ENCODE measurements at places on chromosomes 3 and 15.

DNA sequence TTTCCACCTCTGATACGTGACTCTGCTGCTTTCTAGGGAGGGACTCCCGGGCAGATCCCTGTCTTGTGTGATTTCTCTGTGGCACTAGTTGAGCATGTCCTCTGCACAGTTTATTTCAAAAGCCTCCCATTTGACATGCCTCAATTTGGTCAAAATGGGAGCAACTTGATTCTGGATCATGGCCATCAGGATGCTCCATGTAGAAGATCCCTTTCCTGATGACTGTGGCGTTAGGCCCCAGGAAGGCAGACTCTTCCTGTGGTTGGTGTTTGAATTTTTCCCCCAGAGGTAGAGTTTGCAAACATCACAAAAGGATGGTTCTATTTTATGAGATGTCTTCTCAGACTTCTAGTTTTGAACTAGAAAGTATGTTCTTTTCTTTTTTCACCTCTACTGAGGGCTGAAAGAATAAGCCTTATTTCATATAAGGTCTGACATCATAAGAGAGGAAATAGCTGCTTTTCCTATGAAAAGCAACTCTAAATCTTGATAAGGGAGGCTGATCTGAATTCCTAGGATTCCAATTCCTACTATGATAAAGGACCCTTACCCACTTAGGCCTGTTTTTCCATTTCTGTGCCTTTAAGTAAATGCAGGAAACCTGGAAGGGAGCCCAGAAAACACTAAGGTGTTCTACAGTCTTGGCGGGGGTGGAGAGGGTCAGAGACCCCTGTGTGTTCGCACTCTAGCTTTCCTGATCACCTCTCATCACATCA is 243.8 kb upstream of the CHRM5 start:
- DNase-seq: no peak

- DNase-seq: no peak
Measured at GRCh38 chr15:38411902-38412301, 42.0 kb upstream of the FAM98B start.

- no peak for DNase-seq
Measured at GRCh38 chr15:33693166-33693800, 275.0 kb upstream of the CHRM5 start.

GRCh38 chr3:186162221-186162620 is 53.3 kb upstream of the ETV5 start:
- no peak for DNase-seq

- no peak for DNase-seq
Measured at GRCh38 chr3:190575437-190576185, 61.7 kb downstream of the IL1RAP start.

- no peak for DNase-seq
Measured at GRCh38 chr3:173891272-173892100, 493.9 kb downstream of the NLGN1 start.

DNA sequence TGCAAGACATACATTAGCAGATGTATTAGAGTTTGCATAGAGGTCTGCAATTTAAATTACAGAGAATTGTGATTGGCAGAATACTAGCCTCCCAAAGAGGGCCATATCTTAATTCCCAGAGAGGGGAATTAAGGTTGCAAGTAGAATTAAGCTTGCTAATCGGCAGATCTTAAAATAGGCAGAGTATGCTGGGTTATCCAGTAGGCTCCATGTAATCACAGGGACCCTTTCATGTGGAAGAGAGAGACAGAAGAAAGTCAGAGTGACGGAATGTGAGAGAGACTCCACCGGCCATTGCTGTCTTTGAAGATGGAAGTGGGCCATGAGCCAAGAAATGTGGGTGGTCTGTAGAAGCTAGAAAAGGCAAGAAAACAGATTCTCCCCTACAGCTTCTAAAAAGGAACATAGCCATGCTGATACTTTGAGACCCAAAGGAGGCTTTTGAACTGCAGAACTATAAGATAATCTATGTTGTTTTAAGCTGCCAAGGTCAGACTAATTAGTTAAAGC is 38.8 kb downstream of the IMPG2 start:
- DNase-seq: no peak

DNA sequence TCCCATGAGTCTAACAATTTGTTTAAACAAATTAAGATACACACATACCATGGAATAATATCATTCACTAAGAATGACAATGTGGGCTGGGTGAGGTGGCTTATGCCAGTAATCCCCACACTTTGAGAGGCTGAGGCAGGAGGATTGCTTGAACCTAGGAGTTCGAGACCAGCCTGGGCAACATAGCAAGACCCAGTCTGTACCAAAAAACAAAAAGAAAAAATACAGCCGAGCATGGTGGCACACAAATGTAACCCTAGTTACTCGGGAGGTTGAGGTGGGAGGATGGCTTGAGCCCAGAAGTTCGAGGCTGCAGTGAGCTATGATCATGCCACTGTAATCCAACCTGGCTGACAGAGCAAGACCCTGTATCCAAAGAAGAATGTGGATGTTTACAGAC is 4.0 kb upstream of the ZNF710 start:
- no peak for DNase-seq

GRCh38 chr3:122169911-122170310 is 13.6 kb upstream of the CASR start:
- DNase-seq: no peak

DNA sequence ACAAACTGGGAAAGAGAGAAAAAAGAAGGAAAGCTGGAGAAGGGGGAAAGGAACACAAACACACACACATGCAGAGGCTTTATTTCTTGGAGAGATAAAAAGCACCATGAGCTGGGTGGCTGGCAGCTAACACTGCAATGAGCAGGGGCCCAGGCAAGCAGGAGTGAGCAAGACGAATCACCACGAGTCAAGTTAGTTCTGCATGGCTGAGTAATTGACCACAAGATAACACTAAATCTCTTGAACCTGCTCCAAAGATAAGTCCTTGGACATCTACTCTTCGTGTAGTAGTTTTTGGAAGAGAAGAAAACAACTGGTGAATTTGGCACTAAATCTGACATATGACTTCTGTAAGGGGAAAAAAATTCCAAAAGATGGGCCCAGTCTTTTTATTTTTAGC is 100.9 kb downstream of the MYO5A start:
- DNase-seq: no peak

GRCh38 chr3:186189492-186189891 is 80.6 kb upstream of the ETV5 start:
- DNase-seq: no peak

DNA sequence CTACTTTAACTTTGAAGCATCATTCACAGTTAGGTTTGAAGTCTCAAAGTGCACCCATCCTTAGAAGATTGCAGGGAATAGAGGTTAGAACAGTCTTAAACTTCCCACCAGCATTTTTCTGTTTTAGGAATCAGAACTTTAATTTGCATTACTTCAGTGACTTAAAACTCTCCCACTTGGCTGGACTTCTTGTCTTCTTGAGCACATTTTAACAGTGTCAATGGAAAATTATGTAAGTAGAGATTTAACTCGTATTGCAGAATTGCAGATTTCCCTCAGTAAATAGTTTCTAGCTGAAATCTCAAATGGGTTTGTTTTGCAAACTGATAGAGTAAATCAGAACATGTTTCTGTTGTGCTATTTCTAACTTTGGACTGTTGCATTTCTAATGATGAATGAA is 369.6 kb downstream of the OTOL1 start:
- no peak for DNase-seq

DNA sequence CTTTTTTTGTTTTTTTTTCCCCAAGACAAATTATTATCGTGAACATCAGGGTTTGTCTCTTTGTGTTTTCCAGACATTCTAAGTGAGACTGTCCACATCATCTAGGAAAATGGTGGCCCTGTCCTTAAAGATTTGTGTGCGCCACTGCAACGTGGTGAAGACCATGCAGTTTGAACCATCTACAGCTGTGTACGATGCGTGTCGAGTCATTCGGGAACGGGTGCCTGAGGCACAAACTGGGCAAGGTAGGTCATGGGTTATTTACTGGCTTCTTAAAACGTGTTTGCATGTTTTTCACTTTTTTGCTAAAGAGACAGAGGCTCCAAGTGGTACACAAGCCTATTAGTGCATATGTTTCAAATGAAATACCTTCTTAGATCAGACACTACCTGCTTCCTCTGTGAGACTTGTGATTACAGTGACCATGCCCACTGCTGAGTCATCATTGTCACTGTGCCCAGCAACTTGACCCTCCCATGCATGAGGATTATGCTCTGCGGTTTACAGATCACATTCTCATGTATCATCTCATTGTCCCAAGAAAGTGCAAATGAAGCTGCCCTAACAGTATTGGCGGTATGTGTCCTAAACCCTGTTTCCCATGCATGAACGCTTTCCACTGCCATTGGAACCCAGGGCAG is 395.2 kb upstream of the TPM1 start:
- no peak for DNase-seq

DNA sequence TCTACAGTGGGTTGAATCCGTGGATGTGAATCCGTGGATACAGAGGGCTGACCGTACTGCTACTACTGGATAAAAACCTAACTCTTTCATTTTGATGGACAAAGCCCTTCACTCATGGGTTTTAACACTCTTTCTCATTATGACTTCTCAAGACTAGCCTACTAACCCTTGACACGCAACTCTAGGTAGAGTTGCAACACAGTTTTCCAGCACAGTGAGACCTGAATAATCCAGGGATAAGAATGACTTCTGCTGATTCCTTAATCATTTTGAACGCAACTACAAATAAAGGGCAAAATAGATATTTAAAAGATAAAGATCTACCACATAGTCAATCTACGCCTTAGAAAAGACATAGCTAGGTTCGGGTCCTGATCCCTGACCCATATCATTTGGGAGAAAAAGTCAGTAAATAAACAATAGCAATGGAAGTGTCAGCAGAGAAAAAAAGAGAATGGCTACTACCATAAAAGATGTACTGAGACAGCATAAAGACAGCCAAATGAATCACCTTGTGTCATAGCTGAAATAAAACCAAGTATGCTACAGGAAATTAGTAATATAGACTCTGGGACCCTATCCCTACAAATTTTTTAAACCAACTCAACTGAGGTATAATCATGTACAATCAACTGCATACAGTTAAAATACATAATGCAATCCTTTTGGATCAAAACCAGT is 87.6 kb downstream of the DPH6 start:
- DNase-seq: no peak

DNA sequence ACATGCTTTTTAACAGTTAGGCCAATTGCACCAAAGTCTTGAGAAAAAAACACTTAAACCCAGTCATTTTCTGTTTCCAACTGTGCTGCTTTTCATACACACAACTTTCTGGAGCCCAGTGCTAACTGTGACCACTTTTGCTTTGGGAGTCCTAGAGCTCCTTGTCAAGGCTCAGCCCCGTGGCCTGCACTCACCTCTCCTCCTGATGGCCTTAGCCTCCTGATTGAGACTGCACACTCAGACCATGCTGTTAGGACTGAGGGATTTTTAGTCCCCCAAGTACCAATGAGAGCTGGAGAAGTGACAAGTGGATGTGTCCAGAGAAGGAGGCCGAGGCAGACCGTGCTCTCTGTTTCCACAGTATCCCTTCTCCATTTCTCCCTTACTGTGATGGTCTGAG is 15.2 kb upstream of the RARRES1 start:
- DNase-seq: no peak

- no peak for DNase-seq
Measured at GRCh38 chr3:50630394-50630793, 13.4 kb downstream of the MAPKAPK3 start.

DNA sequence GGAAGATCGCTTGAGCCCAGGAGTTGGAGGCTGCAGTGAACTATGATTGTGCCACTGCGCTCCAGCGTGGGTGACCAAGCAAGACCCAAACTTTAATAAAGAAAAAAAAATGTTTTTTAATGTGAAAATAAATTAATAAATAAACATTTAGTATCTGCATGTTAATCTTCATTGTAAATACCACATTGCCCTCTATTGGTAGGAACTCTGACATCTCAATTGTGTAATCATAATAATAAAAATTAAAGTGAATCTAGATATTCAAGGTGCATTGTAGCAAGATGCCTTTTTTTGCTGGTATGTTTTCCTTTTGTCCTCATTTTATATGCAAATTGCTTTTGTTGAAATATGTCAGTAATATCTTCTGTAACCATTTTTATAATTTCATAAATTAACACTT is 95.0 kb upstream of the LIMD1 start:
- no peak for DNase-seq

DNA sequence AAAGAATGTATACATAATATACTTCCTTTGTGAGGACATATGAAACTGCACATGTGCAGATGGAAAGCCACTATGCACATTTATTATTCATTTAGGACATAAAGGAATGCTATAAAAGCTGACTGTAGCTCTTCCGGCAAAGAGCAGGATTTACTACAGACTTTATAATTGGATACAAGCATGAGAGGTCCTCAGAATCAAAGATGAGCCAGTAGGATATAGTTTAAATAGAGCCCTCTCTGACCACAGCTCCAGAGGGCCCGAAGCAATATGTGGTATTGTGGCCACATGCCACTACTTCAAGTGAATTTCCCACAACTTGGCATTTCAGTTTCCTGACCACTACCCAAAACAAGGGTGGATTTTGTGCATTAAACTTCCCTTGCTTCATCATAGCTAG is 140.9 kb downstream of the ATP8B4 start:
- DNase-seq: no peak

DNA sequence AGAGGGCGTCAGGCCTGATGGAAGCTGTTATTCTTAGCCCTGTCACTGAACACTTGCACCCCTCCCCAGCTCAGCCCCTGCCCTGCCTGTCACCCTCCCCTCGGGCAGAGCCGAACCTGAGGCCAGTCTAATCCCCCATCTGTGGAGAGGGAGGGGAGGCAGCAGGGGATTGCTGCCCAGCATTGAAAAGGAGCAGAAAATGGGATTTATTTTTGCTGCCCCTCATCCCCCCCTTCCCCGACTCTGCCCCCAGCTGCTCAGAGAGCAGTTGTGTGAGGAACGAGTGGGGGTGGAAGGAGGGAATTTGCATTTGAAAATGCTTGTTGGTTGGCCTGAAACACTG is 71.6 kb downstream of the EPHB3 start:
- no peak for DNase-seq

DNA sequence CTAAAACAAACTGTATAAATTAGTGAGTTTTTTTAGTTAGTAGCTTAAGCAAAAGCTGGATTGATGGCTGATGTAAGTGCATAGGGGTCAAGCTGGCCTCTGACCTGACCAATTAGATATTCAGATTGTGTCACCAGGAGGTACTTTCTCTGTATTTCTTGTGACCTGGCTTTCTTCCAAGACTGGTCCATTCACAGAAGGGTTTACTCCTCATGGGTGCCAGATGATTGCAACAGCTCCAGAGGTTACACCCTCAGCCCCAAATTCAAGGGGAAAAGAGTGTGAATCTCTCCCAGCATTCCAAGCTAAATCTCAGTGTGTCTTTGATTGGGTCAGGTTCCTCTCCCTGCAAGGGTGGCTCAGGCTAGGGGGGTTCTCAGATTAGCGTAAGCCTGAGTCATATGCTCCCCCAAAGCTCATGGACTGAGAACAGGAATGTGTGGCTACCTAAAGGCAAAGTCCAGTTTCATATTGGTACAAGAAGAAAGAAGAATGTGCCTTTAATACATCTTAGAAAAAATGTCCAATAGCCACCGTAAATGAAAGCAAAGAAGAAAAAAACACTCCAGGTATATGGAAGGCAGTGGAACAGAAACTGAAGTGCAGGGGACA is 16.5 kb downstream of the PML start:
- DNase-seq: no peak

GRCh38 chr15:68481321-68481720 is 49.4 kb upstream of the ITGA11 start:
- DNase-seq: no peak

GRCh38 chr15:72196409-72197040 is 1.1 kb downstream of the GRAMD2A start:
- no peak for DNase-seq

All from GM12892 (cell line).